ENCODE measurements at places on chromosomes 4 and X. TPM values are rescaled to one million over a fixed set of nuclear protein-coding genes. Genes with fewer than 3 reads are reported as not detected.

Gene TIGD4
- 0.24 TPM for polyA plus RNA-seq

Gene PRRG1
- 3.7 TPM for polyA plus RNA-seq

Gene UGT2B10
- polyA plus RNA-seq = not detected

Gene VEGFD
- polyA plus RNA-seq = not detected

Gene CCDC160
- polyA plus RNA-seq = not detected

Gene GSX2
- polyA plus RNA-seq = not detected

Gene HNRNPH2
- 58.2 TPM for polyA plus RNA-seq

Gene S100G
- polyA plus RNA-seq = not detected

Gene SNCA
- 2.7 TPM for polyA plus RNA-seq

Gene FBXW7
- polyA plus RNA-seq = 12.4 TPM

Gene SRD5A3
- 14.1 TPM for polyA plus RNA-seq

Gene F8A2
- not detected for polyA plus RNA-seq

GRCh38 chr4:43238008-43238407, 345.5 kb downstream of the GRXCR1 start:
- DNase-seq = no peak

DNA sequence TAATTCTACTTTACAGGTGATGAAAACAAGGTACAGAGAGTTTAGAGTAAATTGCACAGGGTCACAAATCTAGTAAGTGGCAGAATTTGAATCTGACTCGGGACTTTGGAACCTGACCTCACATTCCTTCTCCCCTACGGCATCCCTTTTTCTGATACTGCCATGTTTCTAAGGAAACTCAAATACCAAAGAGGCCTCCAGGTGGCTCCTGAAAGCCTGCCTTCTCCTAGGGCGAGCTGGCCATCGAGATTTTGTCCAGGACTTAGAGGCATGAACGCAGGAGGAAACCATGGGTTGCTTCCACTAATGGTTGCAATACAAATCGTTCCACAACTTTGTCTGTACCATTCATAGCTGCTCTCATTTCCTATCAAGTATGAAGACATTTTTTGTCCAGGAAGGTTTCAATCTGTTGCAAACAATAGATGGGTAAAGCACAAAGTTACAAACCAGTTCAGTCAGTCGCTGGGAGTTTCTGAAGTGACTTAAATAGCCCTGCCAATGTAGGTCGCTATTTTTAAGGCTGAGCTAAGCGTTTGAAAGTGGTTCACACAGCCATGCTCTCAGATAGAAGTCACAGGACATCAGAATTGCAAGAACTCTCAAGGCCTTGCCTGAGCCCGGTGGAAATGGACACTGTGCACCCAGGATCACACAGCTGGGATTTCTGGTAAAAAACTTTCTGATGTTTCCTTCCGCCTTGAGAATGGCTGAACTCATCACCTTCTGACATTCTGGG, 296.6 kb upstream of the PRPS2 start:
- DNase-seq = no peak

DNA sequence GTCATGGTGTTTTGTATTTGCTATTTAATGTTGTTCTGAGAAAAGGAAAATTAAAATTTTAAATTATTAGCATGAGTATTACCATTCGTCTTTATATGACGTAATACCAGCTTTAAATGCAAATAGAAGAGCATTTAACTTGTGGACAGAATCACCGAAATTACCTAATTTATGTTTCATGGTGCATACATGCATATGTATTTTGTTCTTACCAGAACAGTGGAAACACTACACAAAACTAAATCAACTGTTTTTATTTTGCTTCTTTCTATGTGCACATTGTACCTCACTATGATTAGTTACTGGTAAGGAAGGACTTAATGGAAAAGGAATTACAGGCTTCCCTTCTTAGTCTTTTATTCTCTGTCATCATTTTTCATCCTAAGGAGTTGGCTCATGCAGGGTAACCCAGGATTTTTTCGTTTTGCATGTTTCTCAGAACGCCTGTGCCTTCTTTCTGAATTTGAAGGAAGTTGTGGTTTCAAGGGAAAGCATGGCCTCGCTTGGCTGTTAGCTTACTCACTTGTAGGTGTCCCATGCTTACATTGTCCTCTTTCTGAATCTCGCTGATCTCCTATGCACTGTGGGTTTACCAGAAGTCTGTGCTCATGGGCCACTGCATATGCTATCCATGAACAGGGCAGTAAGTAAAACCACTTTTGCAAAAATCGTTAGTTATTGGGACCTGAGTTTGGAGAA, 300.0 kb upstream of the PUDP start:
- no peak for DNase-seq

DNA sequence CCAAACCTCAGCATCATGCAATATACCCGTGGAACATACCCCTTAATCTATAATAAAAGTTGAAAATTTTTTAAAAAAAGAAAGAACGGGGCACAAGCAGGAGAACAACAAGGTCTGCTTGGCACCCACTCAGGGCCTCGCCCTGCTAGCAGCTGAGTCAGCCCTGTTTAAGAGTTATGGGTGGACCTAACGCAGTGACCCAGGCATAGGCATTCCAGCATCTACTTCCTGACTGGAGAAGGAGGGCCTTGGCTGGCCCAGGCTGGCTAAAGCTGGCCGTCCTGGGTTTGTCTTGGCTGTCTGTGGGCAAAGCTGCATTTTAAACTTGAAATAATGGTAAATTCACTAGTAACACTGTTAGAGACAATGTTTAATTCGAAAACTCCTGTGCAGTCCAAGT, 236.7 kb upstream of the PGRMC2 start:
- DNase-seq = no peak

GRCh38 chr4:176498617-176499256, 179.0 kb downstream of the SPCS3 start:
- DNase-seq = no peak

GRCh38 chr4:174537634-174538033, 15.3 kb upstream of the HPGD start:
- DNase-seq = no peak

GRCh38 chr4:92825791-92826190, 522.0 kb downstream of the GRID2 start:
- DNase-seq = no peak

- no peak for DNase-seq
These were observed 137.0 kb upstream of the MED14 start for GRCh38 chrX:40872351-40872750.

GRCh38 chr4:166458756-166459155, 585.7 kb downstream of the TLL1 start:
- no peak for DNase-seq

DNA sequence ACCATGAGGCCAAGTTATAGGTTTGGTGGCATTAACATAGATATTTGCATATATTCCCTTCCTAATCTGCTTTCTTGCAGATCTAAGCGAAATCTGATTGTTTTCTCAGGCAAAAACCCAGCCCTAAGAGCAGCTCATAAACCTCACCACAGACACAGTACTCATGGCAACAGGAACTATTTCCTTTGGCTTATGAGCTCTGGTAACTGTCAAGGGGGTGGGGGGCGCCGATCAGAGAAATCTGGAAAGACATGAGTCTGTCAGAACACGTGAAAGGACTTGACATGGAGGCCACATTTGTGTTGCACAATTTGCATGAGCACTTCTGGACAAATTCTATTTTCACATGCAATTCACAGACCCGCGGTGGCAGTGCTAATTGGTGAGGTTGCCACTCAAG, 83.7 kb downstream of the MGST2 start:
- DNase-seq = no peak

GRCh38 chr4:27276307-27277073, 415.8 kb downstream of the STIM2 start:
- DNase-seq = no peak

- no peak for DNase-seq
These were observed 21.3 kb downstream of the ETDA start for GRCh38 chrX:135273162-135273561.

GRCh38 chrX:54979432-54979831, 14.6 kb downstream of the PFKFB1 start:
- no peak for DNase-seq
